ENCODE measurements at places on chromosomes 6 and 20.

DNA sequence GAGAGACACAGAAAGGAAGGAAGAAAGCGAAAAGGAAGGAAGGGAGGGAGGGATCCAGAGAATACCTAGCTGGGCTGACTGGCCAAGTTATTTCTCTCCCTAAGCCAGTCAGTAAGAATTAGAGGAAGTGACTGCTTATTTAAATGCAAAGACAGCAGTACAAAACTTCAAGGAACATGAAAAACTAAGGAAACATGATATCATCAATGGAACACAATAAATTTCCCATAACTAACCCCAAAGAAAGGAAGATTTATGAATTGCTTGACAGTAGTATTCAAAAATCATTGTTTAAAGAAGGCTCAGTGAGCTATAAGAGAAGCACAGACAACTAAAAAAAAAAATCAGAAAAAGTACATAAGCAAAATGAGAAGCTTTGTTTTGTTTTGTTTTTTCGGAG lies 252.3 kb upstream of the SASH1 start:
- DNase-seq, result no peak

GRCh38 chr6:34095136-34095505 lies 50.8 kb downstream of the GRM4 start:
- DNase-seq, result no peak

DNA sequence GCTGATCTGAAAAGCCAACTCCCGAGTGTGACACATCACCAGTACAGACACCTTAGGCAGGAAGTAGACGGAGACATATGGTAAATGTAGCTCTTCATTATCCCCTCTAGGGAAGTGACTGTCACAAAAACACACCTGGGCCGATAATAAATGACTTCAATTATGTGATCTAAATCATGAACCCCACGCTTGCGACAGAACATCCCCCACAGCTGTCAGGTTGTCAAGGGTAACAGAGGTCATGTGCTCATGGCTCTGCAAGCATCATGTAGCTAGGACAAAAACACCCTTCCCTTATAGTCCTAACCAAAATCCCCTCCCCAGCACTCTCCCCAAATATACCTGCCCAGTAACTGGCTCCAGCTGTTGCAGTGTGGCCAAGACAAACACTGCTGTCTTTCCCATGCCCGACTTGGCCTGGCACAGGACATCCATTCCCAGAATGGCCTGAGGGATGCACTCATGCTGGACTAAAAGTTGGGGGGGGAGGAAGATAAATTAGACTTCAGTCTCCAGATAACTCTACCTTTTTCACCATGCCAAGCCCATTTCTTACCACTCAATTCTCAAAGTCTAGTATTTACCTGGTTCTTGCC lies 2.9 kb downstream of the DDX39B start:
- DNase-seq, result no peak

GRCh38 chr6:46174904-46175303 lies 4.1 kb upstream of the ENPP5 start:
- no peak for DNase-seq

DNA sequence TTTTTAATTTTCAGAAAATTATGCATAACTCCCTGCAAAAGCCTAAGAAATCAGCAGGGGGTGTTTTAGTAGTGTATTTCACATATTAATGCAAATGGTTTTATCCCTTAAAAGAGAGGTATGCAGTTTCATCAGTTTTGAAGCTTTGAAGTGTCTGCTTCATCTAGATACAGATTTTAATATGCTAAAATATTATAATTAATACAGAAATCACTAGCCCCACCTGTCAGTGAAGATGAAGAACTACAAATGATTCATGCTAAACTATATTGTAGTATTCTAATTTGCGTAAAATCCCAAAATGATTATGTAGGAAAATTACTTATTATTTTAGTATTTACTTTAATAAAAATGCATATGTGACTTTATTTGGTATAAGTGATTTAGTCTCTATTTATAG lies 2.9 kb upstream of the TFB1M start:
- no peak for DNase-seq

All from HS-27A (cell line).